ENCODE measurements at places on chromosomes 6 and 20.

DNA sequence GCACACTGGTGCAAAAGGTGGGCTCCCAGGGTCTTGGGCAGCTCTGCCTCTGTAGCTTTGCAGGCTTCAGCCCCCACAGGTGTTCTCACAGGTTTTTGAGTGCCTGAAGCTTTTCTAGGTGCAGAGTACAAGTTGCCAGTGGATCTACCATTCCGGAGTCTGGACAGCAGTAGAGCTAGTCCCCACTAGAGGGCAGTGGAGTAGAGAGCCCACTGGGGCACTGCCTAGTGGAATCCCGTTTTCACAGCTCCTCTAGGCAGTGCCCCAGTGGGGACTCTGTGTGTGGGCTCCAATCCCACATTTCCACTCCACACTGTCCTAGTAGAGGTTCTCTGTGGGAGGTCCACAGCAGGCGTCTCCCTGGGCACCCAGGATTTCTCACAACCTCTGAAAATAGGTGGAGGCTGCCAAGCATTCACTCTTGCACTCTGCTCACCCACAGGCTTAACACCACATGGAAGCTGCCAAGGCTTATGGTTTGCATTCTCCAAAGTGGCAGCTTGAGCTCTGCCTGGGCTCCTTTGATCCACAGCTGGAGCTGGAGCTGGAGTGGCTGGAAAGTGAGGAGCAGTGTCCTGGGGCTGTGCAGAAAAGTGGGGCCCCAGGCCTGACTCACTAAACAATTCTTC lies 86.3 kb upstream of the PROKR2 start:
- no peak for DNase-seq

GRCh38 chr6:160160450-160160849 lies 38.8 kb downstream of the SLC22A1 start:
- DNase-seq, result no peak

GRCh38 chr6:85449388-85449817 lies 480 bp upstream of the NT5E start:
- DNase-seq, result no peak

- peak; percentile 24 for DNase-seq
These were observed at the start of gene GNMT for GRCh38 chr6:42960243-42961019. GNMT (plus strand) TSS chr6:42960754; CDS start chr6:42960768, 14 bp downstream.

DNA sequence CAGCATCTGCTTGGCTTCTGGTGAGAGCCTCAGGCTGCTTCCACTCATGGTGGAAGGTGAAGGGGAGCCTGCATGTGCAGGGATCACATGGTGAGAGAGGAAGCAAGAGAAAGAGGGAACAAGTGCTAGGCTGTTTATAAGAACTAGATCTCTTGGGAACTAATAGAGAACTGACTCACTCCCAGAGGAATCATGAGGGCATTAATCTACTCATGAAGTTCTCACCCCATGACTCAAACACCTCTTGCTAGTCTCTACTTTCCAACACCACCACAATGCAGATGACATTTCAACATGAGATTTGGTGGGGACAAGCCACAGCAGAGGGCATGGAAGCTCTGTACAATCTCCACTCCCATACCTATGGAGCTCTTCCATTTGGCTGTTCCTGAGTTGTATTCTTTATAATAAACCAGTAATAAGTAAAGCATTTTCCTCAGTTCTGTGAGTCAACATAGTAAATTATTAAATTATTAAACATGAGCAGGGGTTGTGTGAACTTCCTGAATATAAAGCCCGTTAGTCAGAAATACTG lies 524.1 kb upstream of the NRSN1 start:
- no peak for DNase-seq
